ENCODE measurements at places on chromosomes 6 and 20. TPM values are rescaled to one million over a fixed set of nuclear protein-coding genes. Genes with fewer than 3 reads are reported as not detected.
A peak's percentile ranks its signal among the peaks of the same experiment; 100 is the strongest.

DNA sequence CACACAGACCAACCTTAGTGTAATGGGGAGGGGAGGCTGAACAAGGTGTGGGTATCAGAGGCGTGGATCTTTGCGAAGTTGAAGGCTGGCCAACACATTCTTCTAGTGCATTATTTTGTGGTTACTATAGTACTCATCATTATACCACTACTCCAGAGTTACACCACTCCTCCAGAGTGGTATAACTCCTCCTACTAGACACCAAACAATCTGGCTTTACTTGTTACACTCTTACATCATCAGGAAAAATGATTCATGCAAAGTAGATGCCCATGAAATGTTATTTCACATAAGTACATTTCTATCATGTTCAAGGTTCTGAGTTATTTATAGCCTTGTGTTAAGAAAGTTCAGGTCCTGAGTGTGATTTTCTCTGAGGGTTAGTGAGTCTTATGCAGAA is 443.1 kb upstream of the OPRM1 start:
- no peak for DNase-seq

DNA sequence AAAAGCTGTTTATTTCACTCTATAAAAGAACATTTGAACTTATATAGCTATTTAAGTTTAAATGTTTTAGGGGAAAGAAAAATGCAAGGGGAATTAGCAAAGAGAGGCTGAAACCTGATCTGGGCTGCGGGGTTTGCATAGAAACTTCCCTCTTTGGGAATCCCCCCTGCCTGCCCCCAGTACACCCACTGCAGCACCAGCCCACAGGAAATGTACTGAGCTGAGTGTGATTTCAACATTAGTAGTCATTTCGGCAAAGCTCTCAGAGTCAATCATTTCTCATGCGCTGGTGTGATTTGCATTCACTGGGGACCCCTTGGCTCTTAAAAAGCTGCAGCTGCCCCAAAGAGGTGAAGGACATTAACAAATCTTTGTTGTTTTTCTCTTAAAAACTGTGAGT is 859.4 kb downstream of the MAFB start:
- DNase-seq = no peak

GRCh38 chr6:122491919-122492555 is 20.4 kb upstream of the SERINC1 start:
- DNase-seq = peak; percentile 16

- no peak for DNase-seq
These were observed 140.6 kb upstream of the BEND6 start for GRCh38 chr6:56814308-56814707.

DNA sequence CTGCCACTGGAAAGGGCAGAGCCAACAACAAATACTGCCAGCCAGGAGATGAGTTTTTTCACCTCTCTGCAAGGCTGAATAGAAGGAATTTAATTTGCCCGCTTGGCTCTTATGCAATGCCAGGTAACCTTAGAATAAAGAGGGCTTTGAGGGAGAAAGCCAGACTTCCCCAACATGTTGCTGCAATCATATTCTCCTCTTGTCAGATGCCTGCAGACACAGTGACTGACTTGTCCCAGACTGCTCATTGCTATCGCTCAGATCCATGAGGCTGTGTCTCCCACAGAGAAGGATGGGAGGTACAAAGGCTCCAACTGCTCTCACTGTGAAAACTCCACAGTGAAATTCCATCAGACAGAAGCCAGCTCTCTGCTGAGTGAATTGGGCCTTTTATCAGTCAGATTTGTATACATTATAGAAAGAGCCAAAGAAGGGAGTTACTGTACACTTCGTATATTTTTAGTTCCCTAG is 517.0 kb upstream of the ID4 start:
- no peak for DNase-seq

- no peak for DNase-seq
These were observed 57.8 kb upstream of the MRPS10 start for GRCh38 chr6:42275376-42276033.

KCNK16 gene
- total RNA-seq = not detected

DNA sequence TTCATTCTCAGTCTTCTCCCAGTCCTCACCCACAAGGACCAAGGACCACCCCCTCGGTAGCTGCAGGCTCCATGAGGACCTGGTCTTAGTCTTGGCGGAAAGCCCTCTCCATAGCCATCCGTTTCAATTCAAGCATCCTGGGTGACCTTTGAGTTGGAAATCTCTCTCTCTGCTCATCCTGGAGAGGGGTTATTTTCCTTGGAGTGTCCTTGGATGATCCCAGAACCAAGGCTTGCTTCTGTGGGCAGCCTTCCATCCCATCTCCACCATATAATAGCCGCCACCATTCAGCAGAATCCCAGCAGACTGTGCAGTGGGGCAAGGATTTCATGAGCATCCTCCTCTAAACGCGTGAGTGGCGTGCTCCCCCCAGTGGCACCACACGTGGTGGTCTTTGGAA is at the start of gene BPIFA2:
BPIFA2 (plus strand) TSS at position 301 of the 400 bp plus-strand sequence. CDS start 987 bp downstream, outside the sequence.
- DNase-seq = no peak

GABRR2 gene
- total RNA-seq = 0.42 TPM

GRCh38 chr6:70196531-70196930 is 106.4 kb downstream of the COL9A1 start:
- no peak for DNase-seq
